Neural progenitor cell (in vitro differentiated cells): ENCODE measurements at places on chromosomes 4 and X. TPM values are rescaled to one million over a fixed set of nuclear protein-coding genes. Genes with fewer than 3 reads are reported as not detected.

Gene ANXA3
- 1.7 and 1.9 TPM in 2 replicates for total RNA-seq

GRCh38 chrX:150547375-150548115 is 20.9 kb upstream of the MTM1 start:
- DNase-seq, result peak; percentile 56

DNA sequence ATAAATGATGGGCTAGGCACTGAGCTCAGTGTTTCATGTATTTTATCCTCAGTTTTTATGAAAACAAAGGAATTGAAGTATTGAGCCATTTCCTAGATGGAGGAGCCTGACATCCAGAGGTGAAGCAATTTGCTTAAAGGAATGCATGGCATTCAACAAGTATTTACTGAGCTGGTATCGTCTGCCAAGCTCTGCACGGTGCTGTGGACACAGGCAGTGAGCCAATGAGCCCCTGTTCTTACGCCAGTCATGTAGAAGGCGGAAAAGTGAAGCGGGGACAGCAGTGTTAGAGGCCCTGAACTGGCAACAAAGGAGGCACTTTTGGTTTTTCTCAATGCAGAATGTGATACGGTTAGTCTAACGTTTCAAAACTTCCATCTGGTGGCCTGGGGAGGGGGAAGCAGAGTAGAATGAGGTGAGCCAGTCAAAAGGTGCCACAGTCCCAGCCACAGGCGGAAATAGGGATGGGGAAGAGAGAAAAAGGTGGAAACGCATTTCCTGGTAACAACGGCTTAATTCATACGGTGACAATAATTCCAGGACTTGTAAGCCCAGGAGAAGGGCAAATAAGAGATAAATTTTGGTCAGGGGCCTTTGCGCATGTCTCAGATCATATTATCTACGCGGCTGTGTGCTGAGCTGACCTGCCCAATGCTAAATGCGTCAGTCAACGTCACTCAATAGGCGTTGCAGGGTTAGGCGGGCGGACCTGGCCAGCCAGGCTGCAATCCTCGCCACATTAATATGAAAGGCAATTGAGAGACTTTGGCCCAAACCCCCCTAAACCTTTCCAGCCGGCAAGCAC is 133.9 kb downstream of the AFAP1 start:
- peak; percentile 61 for DNase-seq

Gene BST1
- total RNA-seq, result 0.45 and 1.2 TPM in 2 replicates

- no peak for DNase-seq
These were observed 8.6 kb downstream of the APEX2 start for GRCh38 chrX:55008571-55009358.

Gene CLNK
- not detected in 2 replicates for total RNA-seq

GRCh38 chr4:77110730-77111129 is 34.9 kb upstream of the CCNI start:
- no peak for DNase-seq

Gene SPANXA2
- not detected in 2 replicates for total RNA-seq

- no peak for DNase-seq
These were observed 62.9 kb upstream of the TXK start for GRCh38 chr4:48196758-48197504.

DNA sequence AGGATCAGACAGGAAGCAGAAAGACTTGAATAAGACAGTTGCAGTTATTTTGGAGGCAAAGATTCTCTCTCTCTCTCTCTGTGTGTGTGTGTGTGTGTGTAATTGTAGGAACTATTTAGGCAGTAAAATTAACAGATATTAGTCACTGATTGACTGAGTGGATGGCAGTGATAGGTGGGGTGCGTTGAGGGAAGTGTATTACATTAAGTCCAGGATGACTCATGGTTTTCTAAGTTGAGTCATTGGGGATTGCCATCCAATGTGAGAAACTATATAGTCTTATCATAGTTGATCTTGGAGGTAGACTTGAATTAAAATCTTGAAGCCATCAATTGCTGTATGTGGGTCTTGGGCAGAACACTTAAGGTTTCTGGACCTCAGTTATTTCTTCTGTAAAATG is 75.4 kb downstream of the AR start:
- DNase-seq, result no peak

- no peak for DNase-seq
These were observed 72.1 kb downstream of the CPE start for GRCh38 chr4:165450871-165451270.

- DNase-seq, result no peak
These were observed 300.9 kb upstream of the HS3ST1 start for GRCh38 chr4:11729548-11729947.

GRCh38 chrX:105608745-105609144 is 213.6 kb upstream of the NRK start:
- no peak for DNase-seq

Gene ADH1C
- total RNA-seq, result not detected in 2 replicates

Gene CT47B1
- not detected in 2 replicates for total RNA-seq

DNA sequence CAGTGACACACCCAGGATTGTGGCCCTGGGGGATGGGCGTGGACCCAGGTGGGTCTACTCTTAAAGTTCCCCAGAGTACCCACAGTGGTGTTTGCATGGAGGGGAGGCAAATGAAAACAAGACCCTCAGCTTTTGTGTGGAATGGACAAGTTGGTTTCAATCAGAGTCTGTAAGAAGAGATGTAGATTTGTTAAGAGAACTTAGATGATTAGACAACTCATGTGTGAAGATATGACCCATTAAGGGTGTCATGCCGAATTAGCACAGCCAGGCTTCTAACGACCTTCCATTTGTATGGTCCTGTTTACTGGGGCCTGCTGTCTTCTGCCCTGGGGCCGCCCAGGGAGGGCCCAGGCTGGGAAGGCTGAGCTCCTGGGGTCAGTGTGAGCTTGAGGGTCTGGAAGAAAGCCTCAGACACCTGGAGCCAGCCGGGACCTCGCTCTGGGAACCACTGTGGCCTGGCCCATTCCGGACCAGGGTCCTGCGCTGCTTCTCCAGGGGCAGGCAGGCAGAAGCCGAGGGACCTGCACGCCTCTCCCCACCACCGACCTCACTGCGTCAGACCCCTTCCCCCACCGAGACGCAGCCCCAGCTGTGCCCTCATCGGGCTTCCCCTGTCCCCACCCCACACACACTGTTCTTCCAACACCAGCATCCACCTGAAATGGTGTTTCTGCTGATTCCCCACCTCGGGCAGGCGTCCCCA is 20.4 kb downstream of the UVSSA start:
- no peak for DNase-seq

- DNase-seq, result no peak
These were observed 41.3 kb downstream of the WDR1 start for GRCh38 chr4:10075158-10075863.

DNA sequence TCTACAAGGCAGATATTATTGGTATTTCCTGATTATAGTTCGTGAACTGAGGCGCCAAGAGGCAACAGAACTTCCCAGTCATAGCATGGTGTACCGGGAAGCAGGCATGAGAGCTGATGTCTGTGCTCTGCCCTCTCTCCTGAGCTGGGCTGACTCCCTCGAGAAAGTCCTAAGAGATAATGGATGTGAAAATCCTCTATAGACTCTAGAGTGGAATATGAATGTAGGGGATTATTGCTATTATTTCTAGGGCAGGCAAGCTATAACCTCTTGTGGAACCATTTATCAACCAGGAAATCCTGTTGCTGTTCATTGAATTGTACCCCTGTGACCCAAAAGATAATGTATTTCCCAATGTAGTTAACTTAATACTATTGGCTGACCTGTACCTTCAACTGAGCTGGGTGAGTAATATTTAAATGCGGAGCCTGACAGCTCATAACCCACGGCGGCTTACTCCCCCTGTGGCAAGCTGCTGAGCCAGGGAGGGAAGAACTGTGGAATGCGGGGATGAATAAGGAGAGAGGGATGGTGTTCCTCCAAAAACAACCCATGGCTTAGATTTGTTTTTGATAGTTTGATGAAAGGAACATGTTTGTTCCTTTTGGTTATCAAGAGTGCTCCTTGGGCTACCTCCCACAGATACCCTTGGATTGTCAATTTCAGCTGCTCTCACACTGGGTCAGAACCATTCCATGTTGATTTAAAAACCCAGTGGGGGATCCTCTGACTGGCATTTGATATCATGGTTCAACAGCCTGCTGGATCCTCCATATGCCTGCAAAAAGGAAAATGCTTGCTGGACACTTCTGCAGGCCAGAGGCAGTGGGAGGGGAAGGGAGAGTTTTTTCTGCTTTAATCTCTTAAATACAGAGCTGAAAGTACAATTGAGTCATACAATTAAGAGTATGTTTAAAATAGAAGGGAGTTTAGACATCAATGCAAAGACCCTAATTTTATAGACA is 339.0 kb upstream of the BOD1L1 start:
- DNase-seq, result no peak

DNA sequence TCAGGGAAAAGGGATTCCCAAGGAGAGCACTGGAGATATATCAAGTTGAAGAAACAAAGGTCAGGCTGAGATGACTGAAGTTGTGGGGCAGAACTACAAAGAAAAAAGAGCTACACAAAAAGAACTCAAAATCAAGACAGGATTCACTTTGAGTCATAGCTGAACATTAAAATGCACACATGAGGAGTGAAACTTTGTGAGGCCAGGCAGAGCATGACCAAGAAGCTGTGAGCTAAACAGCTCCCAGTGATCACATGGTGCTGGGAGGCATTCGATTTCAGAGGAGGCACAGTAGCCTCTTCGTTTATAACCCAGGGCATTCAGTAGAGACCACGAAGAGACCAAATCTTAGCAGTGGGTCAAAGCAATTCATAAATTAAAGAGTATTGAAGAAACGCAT is 145.3 kb downstream of the ATRX start:
- no peak for DNase-seq

DNA sequence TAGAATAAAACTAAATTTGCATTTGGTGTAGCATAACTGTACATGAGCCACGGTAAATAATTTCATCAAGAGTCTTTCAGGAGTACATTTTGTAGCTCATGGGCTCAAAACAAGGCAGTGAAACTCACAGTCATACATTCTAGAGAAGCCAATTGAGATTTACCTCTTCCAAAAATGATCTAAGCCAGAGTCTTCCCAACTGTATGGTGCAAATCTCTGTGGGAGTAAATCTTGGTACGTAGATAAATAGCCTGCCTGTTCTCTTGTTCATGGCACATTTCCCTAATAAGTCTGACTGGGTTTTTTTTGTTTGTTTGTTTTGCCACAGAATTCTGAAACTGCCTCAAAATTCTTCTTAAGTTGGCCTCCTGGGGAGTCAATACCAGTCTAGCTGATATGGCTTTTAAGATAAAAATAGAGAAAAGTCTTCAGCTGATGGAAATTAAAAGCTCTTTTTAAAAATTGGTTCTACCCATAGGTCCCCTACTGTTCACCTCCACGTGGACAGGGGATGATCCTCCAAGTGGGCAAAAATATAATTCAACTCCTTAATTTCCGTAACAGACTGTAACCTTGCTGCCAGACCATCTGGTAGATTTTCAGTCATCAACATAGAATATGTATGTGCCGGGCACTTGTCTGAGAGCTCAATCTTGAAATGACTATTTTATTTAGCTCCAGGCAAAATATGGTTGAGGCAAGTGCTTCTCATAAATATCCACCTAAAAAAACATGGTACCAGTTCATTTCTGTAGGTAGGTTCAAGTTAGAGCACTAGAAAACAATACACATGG is 365.4 kb downstream of the PDHA2 start:
- DNase-seq, result no peak

Gene DNAAF6
- 0.07 TPM in 1 of 2 replicates, not detected in the other for total RNA-seq
